SK-N-SH treated with all-trans-retinoic acid at 6 μM for 48 hours (cell line): ENCODE measurements at places on chromosomes 3 and 15.
A peak's percentile ranks its signal among the peaks of the same experiment; 100 is the strongest.

DNA sequence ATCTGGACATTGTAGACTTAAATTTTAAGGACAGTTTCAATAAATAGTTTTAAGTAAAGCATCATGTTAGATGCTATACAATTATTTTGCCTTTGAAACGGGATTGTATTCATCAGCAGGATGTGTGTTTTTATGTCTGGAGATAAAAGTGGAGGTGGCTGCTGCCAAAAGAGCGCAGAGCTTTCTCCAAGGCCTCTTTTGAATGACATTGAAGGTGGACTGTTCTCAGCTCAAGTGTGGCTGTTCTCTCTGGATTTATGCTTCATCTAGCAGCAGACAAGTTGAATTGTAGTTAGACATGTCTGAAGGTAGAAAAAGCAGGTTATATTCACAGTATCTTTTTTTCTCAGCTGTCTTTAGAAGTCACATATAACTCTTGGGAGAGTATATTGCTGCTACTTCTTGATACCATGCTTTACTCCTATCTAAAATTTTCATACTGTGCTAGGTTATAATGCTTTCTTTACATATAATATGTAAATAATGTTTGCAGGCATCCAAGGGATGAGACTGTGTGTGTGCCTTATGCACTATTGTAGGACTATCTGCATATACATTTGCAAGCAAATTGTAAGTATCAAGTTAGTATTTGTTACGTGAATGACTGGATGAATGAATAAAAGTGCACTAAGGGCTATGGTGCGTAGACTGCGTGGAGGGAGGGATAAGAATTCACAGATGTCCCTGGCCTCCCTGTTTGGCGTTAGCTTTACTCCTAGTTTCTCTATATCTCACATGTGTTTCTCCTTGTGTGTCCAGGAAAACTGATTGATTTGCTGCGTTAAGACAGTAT, 340.1 kb downstream of the NAALADL2 start:
- peak; percentile 44; the same call in 2 of the 3 replicates for ATAC-seq

- no peak for ATAC-seq
Observed at GRCh38 chr3:153137626-153138025, 24.4 kb upstream of the RAP2B start.

DNA sequence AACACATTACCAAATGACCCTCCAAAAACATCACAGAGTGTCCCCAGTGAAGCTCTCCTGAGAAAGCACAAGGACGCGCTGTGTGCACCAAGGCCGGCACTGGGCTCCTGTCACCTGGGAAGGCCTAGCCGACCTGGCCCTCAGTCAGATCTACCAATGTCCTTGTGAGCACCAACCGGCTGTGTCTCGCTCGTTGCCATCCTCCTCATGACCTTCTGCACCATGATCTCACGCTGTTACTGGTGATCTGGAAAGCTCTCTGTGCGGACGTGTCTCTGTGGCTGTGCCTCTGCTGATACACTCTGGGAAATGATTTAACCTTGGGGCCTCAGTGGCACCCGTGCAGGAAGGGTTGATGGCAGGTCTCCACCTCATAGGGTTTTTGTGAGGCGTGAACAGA, 24.2 kb downstream of the ZXDC start:
- ATAC-seq: no peak

GRCh38 chr3:169090559-169090958, 573.0 kb downstream of the MECOM start:
- no peak for ATAC-seq

- ATAC-seq: no peak
Observed at GRCh38 chr3:72120806-72121778, 336.1 kb upstream of the PROK2 start.

- ATAC-seq: no peak
Observed at GRCh38 chr3:105388176-105388575, 21.5 kb downstream of the ALCAM start.

DNA sequence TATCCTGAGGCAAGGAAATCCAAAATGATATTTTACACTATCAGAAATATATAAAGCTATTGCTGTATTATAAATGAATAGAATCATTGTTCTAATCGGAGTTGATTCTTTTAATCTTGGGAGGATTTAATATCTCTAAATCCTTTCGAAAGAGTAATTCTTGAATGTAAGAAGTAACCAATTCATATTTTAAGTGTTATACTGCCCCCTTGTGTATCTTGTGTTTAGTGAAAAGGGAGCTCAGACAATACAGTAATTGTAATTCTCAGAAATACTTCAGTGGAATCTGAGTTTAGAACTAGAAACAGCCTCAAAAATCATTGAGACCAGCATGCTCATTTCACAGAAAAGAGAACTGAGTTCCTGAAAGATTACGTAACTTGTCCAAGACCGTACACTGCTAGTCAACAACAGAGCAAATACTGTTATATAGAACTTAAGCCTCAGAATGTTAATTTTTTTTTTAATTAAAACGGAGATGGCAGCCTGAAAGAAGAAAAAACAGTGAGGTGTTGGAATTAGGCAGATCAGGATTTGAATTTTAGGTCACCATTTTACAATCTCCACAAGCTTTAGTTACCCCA, 42.9 kb downstream of the PLCH1 start:
- peak; percentile 90 for ATAC-seq

DNA sequence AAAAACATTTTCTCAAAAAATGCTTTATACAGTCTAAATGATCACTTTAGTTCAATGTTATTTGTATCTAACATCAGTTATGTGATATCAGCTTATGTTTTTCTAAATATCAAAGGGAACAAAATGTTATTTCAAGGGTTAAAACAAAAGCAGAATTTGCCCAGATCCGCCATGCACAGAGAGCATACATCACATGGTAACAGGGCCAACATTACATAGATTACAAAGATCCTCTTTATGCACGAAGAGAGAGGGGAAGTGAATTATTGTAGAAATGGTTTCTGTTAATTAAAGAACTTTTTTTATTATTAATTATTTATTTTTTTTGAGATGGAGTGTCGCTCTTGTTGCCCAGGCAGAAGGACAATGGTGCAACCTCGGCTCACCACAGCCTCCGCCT, 100.8 kb upstream of the MME start:
- no peak for ATAC-seq

DNA sequence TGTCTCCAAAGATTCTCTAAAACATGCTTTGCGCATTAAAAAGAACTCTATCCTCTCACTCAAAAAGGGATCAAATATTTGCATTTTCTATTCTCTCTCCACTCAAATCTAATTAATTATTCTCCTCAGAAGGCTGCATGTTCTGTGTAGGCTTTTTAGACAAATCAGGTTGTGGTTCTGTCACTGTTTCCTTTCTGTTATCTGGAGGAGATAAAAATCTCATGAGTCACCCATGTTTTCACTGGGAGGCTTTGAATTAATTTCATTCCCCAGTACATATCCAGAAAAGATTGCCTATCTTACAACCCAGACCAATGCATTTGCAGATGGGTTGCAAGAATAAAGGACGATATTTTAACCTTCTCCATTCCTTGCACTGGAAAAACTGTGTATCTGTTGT, 446.5 kb downstream of the GRM7 start:
- ATAC-seq: no peak

DNA sequence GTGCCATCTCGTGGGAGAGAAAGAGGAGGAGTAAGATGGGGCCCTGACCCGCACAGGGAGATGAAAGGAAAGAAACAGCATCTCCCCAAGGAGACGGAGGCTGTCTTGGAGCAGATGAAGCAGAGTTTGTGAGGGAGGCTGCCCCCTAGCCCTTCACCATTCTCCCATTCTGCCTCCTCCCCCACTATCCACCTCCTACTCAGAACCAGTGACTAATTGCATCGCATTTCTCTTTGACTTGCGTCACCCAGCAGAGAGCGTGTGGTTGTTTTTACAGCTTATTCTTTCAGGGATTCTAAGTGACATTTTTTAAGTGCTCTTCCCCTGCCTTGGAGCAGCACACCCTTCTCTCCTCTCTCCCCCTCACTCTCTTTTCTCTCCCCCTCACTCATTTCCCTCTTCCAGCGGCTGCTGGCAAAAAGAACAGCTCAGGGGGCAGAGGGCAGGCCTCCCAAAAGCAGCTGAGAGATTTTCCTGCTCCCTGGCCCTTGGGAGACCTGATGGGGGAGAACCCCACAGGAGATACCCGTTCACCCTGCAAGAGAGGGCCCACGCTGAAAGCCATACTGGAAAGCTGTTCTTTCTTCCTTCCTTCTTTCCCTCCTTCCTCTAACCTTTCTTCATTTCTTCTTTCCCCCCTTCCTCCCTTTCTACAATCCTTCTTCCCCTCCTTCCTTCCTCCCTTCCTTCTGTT, 91.8 kb downstream of the MRPL46 start:
- ATAC-seq: no peak

GRCh38 chr15:51874751-51875644, 45.5 kb downstream of the TMOD3 start:
- peak; percentile 83 for ATAC-seq

DNA sequence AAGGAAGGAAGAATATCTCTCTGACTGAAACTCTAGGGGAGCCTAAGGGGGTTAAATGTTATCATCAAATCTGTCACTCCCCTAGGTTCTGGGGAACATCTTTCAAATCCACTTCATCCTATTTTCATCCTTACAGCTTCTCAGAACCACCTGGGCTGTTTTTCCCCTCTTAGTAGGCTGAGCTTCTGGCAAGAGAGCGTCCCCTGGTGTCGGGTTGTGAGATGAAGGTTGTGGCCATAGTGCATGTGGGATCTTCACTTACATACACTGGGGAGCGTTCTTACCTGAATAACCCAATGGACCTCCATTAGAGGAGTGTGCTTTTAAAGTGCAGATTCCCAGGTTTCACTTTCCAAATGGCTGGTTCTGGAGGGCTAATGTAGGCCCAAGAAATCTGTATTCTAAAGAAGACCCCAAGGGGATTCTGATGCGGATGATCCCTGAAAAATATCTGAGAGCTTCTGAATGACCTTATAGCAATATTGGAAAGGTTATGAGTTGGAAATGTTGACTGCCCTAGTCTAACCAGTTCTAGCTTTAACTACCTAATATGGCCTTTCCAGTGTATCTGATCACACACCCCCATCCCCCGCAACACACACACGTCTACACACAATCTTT, 663.7 kb downstream of the AGBL1 start:
- ATAC-seq: no peak
